ENCODE measurements at places on chromosomes 16 and 17.

- DNase-seq: no peak
Measured at GRCh38 chr17:57425431-57425830, 169.1 kb downstream of the MSI2 start.

DNA sequence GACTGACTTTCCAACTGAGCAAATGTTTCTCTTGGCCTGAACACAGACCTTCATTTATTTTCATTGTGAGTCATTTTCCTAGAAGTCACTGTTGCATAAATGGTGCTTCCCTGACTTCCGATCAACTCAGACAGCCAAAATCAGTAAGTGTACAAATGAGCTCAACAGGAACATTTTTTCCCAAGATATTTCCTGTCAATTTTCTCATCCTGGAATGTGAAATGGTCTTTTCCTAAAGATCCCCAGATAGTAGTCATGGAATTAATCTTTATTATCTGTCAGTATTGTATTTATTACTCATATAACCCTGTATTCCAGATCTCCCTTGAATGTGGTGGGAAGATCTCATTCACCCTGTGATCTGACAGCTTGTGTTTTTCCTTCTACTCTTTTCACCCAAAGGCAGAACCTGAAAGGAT is 360.3 kb upstream of the KIF2B start:
- peak; percentile 91 for DNase-seq

DNA sequence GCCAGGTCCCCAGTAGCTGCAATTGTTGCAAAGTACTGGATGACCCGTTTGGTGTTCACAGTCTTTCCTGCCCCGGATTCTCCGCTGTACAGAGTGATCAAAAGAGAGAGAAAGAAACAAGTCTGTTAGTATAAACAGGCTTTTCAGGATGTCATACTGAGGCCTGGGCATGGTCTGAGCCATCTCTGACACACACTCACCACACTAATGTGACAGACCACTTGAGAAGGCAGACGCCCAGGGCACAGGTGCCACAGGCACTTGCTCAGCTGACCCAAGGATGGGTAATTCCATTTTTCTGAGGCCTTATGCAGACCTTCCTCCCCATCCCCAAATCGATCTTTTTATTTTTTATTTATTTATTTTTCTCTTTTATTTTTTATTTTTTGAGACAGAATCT is 7.5 kb downstream of the MYH3 start:
- no peak for DNase-seq

DNA sequence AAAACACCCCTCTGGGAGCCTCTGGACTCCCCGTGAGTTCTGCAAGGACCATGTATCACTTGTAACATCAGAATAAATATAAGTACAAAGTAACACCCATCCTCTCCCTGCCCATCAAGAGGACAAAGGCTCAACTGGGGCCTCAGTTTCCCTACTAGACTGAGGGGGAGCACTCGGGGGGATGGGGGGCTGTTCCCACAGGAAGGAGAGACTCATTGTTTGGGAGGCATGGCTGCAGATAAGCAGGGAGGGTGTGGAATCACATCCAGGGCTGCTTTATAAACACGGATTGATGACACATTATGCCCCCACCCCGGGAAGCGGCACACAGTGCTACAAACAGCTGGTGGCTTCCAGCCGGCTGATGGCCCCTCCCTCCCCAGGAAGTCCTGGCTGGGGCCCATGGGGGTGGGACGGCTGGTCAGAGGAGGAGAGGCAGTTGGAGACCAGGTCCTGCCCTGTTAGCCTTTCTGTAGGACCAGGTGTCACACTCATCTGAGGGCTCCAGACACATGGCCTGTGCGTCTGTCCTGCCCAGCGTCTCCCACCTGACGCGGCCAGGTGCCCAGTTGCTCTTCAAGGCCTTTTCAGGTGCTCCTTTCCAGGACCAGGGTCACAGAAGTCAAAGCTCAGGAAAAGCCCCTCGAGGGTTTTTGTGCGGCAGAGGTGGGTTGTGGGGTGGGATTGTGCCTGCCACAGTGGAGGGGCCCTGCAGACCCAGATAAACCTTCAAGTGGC is 1.3 kb upstream of the MPG start:
- DNase-seq: peak; percentile 65

DNA sequence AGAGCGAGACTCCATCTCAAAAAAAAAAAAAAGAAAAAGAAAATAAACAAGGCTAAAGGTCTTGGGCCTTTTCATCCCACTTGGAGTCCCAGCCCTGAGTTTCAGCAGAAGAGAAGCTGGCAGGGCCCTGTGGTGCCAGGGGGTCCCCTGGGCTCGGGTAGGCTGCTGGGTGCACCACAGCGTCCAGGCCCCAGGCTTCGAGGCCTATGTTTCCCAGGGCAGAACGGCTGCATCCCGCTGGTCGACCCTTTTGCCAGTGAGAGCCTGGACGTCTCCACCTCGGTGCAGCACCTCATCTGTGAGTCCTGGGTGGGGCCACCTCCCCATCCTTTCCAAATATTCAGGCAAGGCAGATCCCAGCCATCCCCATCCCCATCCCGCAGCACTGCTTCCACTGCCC is 2.2 kb downstream of the TMEM235 start:
- DNase-seq: no peak

DNA sequence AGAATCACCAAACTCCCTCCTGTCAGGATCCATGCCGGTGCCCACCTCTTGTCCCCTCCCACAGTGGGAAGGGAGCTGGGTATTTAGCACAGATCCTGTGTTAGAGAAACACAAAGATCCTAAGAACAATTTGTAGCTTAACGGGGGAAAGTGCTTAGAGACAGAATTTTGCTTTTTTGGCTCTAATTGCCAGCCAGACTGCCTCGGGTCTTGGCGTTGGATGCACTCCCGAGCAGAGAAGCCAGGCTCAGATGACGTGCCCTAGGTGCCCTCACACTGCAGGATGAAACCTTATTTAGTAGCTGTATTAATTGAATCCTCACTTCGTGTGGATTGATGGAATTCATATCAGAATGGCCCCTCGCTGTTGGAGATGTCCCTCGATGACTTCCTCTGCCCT is 22.5 kb upstream of the MAF start:
- DNase-seq: no peak

GRCh38 chr17:32903774-32904673 is 23.9 kb upstream of the TMEM98 start:
- DNase-seq: no peak

DNA sequence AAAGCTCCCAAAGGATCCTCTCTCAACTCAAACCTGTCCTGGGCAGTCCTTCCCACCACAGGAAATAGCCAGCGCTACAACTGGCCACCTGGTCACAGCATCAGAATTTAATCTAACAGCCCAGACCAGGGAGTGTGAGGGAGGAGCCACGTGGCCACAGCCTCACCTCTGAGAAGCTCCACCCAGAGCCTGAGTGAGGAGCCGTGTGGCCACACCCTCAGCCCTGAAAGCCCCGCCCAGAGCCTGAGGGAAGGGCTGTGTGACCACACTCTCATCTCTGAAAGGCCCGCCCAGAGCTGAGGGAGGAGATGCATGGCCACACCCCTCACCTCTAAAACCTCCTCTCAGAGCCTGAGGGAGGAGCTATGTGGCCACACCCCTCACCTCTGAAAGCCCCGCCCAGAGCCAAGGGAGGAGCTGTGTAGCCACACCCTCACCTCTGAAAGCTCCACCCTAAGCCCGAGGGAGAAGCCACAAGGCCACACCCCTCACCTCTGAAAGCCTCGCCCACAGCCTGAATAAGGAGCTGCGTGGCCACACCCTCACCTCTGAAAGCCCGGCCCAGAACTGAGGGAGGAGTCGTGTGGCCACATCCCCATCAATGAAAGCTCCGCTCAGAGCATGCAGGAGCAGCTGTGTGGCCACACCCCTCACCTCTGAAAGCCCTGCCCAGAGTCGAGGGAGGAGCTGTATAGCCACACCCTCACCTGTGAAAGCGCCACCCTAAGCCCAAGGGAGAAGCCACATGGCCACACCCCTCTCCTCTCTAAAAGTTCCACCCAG is 28.6 kb downstream of the SLC38A8 start:
- DNase-seq: peak; percentile 87

GRCh38 chr17:57994436-57994835 is 6.4 kb upstream of the VEZF1 start:
- no peak for DNase-seq

DNA sequence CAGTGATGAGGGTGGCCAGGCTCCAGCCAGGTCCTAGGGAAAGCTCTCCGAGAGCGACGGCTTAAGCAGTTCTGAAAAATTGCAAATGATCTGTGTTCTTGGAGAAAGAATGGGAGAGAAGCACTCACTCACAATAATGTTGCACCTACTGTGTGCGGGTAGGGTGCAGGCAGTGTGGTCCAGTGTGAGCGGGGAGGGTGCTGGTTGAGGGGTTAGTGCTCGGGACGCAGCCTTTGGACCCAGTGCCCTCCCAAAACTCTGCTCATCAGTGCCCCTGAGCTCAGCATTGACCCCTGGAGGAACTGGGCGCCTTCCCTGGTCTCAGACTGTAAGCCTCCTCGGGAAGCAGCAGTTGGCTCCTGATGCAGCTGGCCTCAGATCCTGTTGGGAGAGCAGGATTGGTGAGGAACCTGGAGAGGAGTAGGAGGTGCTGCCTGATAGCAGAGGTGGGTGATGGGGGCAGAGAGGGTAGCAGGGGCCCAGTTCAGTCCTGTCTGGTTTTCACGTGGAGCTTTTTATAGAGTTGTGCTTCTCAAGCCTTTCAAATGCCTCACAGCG is 23.6 kb upstream of the ZNF750 start:
- DNase-seq: no peak

- peak; percentile 27 for DNase-seq
Measured at GRCh38 chr17:67629971-67630320, 87.8 kb upstream of the NOL11 start.

DNA sequence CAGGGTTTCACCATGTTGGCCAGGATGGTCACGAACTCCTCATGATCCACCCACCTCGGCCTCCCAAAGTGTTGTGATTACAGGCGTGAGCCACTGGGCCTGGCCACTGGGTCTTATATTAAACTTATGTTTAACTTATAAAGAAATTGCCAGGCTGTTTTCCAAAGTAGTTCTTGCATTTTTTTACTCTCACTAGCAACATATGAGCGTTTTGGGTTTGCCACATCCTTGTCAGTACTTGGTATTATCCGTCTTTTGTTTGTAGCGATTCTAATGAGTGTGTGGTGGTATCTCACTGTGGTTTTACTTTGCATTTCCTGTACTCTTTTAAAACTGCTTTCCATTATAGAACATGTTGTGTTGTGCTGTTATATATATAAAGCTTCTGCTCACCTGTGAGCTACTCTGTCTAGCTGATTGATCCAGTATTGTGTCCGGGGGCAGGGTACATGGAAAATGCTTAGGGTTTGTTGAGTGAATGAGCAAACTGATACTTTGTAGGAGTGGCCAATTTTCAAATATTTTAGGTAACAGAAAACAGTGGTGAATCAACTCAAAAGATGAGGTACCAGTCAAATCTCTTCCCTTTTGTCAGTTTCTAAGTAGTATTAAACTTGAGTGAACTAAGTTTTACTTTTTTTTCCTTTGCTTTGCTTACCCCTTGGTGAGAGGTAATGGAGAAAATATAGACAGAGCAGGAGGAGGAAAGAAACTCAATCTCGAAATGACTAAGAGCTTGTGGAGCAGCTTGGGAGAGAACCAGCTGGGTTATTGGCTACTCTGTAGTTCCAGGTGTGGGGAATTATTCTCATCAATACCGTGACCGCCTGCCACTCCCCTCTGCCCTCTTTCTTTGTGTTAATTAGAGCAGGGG is 75.8 kb downstream of the PITPNC1 start:
- DNase-seq: no peak

- DNase-seq: no peak
Measured at GRCh38 chr17:77843896-77844295, 114.6 kb upstream of the TNRC6C start.

GRCh38 chr16:75576384-75576811 is 10.2 kb downstream of the GABARAPL2 start:
- DNase-seq: no peak

GRCh38 chr16:6016530-6017184 is 919.1 kb upstream of the EEF2KMT start:
- DNase-seq: peak; percentile 58

DNA sequence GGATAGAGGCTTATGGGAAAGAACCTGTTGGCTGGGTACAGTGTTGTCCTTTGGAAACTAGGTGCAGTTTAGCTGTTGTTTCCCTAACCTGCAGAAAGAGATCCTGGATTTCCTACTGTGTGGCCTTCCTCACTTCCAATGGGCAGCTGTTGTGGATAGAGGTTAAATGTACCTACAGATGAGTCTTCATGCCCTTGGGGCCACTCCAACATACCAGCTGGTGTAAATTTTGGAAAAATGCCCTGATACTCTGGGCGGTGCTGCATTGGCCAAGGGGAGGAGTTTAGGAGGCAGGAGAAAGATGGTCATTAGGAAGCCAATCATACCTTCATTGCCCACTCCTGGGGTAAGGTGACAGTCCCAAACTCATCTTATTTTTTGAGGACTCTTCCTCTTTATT is 70.2 kb downstream of the SNX11 start:
- no peak for DNase-seq

DNA sequence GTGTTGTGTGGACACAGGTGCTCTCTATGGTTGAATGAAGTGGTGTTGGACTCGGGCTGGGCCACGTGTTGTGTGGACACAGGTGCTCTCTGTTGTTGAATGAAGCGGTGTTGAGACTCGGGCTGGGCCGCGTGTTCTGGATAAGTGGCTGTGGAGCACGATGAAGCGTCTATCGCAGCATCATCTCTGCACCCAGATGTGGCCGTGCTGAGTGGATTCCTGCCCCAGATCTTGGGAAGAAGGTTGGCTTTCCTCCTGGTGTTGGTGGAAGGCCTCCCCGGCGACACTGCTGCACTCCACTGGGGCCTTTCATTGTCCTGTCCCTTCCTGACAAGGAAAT is 69.1 kb downstream of the RPTOR start:
- no peak for DNase-seq

DNA sequence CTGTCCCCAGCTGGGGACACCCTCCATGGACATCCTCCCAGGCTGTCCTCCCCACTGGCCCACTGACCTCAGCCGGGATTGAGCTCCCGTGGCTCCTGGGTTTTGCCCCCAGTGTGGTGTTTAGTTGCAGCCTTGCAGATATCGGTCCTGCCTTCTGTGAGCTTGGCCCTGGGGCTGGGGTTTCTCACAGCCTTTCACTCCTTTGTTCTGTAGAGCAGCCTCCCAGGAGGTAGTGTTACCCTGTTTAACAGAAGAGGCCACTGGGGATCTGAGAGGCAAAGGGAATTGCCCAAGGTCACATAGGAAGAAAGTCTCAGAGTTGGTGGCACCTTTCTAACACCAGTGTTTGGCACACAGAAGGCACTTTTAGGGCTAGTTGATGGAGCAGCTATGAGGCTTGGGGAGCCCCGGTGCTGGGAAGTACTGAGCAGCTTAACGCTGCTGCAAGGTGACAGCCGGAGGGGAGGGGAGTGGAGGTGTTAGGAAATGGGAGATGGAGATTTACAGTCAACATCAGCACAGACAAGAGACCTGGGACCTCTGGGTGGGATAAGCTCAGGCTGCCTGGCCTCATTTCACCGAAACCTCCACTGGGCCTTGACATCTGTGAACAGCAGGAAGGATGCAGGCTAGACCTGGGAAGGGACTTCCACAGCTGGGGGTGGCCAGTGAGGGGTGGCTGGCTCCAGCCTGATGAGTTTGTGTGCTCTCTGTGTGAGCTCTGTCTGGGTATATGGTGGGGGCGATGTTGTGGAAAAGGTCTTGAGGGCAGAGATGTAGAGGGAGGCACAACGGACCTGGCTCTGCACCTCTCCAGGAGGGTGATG is 26.1 kb downstream of the CACNA1G start:
- no peak for DNase-seq
